Lung (tissue), 17 donors: ENCODE measurements at places on chromosomes 4 and X. TPM values are rescaled to one million over a fixed set of nuclear protein-coding genes. Genes with fewer than 3 reads are reported as not detected.

Gene ANAPC4
- 98.5 TPM for total RNA-seq

DNA sequence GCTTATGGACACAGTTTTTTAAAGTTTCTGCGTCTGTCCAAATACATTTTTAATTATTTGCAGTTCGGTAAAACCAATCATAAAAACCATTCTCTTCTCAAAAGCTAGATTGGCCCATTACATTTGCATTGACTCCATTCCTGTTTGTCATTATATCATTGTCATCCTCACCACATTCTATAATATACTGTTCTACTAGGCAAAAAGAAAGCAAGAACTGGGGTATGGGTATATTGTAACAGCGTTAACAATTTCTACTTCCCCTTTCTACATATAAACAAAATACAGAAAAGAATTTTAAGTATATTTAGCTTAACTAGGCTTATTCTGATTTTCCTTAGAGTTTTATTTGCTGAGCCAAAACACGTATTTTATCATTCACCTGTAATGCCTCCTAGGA, 91.8 kb downstream of the RAP1GDS1 start:
- no peak for DNase-seq

DNA sequence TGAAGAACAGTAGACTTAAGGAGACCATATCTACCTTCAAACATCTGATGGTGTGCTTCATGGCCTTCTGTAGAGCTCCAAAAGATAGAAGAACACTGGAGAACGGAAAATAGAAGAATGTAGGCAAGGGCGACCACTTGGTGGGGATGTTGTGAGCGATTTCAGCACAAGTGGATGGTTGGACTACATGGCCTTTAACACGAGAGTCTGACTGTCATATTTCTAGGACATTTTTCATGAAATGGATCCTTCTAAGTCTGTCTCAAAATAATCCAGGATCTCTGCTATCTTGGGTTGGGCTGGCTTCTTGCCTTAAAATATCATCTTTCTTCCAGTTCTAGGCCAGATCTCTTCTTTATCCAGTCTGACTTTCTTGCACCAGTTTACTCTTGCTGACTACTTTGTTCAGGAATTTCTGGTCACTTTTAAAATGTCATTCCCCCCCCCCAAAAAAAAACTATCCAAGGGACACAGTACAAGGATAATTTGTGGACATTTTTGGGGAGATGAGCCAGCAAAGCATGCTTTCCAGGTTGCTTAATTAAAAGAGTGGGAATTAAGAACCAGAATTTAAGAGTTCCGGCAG, 1.2 kb upstream of the MID1IP1 start:
- no peak for DNase-seq

DNA sequence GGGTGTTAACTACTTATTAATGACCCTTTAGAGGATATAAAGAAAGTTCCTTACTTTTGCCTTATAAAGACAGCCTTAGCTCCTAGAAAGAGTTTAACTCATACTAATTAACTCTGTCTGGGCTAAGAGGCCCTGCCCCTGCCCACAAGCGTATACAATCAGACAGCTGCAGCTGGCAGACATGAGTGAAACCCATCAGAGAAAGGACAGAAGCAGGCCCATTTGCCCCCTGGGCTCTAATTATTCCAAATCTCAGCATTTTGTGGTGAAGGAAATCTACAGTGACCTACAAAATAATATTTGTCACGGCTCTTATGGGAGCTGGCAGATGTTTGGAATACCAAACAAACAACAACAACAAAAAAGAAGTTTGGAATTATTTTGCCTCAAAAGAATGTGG, 71.8 kb downstream of the CHRDL1 start:
- DNase-seq = no peak

GRCh38 chr4:37438564-37439279, 194.2 kb downstream of the NWD2 start:
- no peak for DNase-seq

DNA sequence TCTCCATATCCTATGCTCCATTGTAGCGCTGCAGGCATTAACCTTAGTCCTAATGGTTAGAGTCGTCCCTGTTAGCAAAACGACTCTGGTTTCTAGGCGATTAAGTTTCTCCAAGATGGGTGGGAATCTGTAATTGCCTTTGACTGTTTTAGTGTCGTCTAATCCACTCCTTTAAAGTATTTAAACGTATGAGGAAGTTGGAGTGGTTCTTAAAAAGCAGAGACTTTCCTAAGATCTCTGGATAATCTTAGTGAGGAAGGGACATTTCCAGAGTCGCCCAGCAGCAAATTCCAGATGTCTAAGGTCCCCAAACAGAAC, 285 bp downstream of the MRPS18C start:
- DNase-seq = no peak
